Gastrocnemius medialis (tissue), 4 donors: ENCODE measurements at places on chromosomes 1 and 21.

DNA sequence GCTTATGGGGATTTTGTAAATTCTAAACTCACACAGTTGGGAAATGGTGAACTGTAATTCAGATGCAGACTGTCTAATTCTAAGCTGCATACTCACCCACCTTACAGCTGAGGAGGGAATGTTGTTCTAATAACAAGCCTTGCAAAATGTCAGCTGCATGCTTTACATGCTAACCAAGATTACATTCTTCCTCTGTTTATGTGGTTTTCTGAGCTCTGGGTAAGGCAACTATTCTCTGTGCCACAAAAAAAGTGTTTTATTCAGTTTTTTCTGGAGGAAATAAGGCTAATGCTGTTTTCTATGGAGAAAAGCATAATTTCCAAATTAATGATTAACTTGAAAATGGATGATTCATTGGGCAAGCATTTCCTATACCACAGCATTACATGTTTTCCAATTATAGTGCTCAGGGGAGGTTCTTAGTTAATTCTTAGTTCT lies 64.9 kb downstream of the RGS13 start:
- no peak for DNase-seq

- DNase-seq: no peak
Measured at GRCh38 chr1:89822999-89823628, 2.3 kb downstream of the LRRC8D start.

DNA sequence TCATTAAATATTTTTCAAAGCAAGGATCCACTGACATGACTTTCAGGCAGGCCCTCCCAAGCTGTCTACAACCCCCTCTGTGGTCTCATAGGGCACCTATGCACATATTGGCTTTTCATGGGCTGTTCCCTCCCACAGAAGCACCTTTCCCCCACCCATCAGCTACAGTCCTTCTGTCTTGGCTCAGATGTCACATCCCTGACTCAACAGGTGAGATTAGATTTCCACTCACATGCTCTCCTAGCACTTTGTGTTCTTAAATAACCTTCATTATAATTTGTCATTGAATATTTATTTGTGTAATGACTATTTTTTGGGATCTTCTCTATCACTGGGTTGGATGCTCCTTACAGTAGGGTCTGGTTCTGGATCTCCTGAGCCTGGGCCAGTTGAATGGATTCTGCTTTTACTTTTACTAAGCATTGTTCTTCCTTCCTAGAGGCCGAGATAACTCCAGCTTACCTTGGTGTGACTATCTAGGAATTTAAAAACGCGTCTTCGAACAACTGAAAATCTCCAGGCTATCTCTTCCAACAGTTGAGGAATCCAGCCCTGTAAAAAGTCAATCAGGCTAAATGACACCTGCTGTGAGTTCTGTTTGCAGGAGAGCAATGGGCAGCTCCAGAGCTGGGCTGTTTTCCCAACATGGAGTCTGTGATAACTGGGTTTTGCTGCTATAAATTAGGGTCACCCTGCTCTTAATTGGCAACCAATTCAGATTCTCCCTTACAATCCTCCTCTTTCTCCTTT lies 16.2 kb downstream of the ROR1 start:
- no peak for DNase-seq

DNA sequence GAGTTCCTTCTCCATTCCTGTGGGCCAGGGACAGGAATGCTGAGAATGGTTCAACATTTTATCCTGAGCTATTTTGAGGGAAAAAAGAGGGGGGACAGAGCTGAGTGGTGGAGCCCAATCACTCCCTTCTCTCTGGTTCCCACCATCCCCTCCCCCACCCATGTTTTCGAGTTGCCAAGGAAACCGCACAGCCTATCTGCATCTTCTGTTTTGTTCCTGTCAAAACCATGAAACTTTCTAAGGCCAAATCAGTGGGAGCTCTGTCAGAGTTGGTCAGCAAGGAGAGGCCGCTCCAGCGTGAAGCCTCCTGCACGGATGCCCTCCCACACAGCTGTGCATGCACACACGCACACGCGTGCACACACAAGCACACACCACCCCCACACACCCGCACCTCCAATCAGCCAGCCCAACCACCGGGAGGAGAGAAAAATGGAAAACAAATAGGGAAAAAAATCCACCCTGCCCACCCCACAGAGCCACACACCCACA lies 54.5 kb upstream of the ATP2B4 start:
- DNase-seq: no peak

DNA sequence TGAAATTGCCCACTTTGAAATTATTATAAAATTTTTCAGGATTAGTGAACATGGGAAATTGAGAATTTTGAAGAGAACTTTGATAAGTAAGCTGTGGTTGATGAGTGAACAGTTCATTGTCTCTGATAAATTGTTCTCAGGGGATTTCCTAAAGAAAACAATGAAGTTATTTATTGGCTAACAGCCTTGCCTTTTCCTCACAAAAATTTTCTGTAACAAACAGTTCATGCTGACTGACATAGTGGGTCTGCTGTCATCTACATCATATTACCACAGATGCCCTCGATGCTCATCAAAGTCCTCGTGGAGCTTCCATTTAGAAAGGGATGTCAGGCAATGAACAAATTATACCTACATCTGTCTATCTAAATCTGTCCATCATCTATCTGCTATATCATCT lies 113.4 kb downstream of the PTBP2 start:
- DNase-seq: no peak
